ENCODE measurements at places on chromosomes 12 and 14.

DNA sequence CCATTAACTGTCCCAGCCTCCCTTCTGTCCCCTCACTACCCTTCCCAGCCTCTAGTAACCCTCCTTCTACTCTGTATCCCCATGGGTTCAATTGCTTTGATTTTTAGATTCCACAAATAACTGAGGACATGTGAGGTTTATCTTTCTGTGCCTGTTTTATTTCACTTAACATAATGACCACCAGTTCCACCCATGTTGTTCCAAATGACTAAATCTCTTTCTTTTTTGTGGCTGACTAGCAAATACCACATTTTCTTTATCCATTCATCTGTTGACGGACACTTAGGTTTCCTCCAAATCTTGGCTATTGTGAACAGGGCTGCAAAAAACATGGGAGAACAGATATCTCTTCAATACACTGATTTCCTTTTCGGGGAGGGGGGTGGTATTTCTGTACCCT is 65.7 kb downstream of the PRKD1 start:
- no peaks in the 10 kb centered on the region for H3K36me3 ChIP-seq

- no peaks in the 10 kb centered on the region for H3K36me3 ChIP-seq
- H3K4me3 ChIP-seq = no peak overlapping the region
- H3K27me3 ChIP-seq = no peaks in the 10 kb centered on the region
These were observed 6.8 kb downstream of the MAP1LC3B2 start for GRCh38 chr12:116565963-116566362.

GRCh38 chr12:54956818-54957641 is 27.5 kb downstream of the TESPA1 start:
- H3K36me3 ChIP-seq = no peaks in the 10 kb centered on the region
- no peak overlapping the region for H3K4me3 ChIP-seq
- H3K4me1 ChIP-seq = no peaks in the 10 kb centered on the region

DNA sequence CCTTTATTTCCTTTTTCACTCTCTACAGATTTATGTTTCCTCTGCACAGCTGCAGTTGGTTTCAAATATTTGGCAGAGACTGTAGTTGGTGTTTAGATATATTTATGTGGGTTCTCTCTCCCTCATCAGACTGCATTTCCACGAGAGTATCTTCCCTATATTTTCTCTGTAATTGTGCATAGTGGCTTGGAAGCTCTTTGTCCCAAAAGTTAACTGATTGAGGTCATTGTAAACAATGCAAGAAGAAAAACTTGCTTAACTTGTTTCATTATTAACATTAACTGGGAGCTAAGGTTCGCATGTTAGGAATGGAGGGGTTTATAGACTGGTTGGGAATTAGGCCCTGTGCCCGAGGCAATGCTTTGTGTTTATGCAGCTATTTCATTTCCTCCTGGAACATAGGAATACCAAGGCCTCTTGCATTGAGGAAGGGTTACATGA is 216.9 kb upstream of the HMGA2 start:
- no peaks in the 10 kb centered on the region for H3K27me3 ChIP-seq
- H3K36me3 ChIP-seq = no peaks in the 10 kb centered on the region
- no peak overlapping the region for H3K27ac ChIP-seq
- H3K4me3 ChIP-seq = no peak overlapping the region
- no peaks in the 10 kb centered on the region for H3K4me1 ChIP-seq

GRCh38 chr12:25695574-25695973 is 142.5 kb upstream of the LMNTD1 start:
- no peak overlapping the region for H3K4me3 ChIP-seq
- no peak overlapping the region for H3K27ac ChIP-seq
- H3K36me3 ChIP-seq = no peaks in the 10 kb centered on the region
- no peaks in the 10 kb centered on the region for H3K4me1 ChIP-seq

DNA sequence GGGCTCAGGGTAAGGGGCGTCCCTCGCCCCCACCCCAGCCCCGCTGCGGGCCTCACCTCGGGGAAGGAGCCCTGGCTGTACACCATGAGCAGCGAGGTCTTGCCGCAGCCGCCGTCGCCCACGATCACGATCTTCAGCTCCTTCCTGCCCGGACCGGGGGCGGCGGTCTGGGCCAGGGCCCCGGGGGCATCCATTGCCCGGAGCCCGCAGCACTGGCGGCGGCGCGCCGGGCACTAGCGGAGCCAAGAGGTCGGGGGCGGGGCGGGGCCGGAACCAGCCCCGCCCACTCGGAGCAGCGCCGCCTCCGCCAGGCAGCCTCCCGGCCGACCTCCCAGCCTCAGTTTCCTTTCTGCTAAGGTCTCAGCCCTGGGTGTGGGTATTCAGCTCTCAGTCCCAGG is at the start of gene RHOF:
Gene RHOF (minus strand): TSS at position 249 of the 398 bp plus-strand sequence. CDS start 55 bp downstream, at position 194.
- peaks cover 62% of the 10 kb centered on the region for H3K4me1 ChIP-seq
- H3K4me3 ChIP-seq = peak within 1 kb of the TSS; percentile 54
- H3K27ac ChIP-seq = peak within 1 kb of the TSS; percentile 100
- no peaks in the 10 kb centered on the region for H3K27me3 ChIP-seq
- no peak for DNase-seq
- H3K36me3 ChIP-seq = peaks cover 9% of the 10 kb centered on the region

- no peaks in the 10 kb centered on the region for H3K36me3 ChIP-seq
- H3K4me1 ChIP-seq = peaks cover 30% of the 10 kb centered on the region
- no peak overlapping the region for H3K4me3 ChIP-seq
- DNase-seq = no peak
- H3K27ac ChIP-seq = peak overlapping the region; percentile 60
These were observed 241.4 kb downstream of the BMP4 start for GRCh38 chr14:53715193-53715721.

DNA sequence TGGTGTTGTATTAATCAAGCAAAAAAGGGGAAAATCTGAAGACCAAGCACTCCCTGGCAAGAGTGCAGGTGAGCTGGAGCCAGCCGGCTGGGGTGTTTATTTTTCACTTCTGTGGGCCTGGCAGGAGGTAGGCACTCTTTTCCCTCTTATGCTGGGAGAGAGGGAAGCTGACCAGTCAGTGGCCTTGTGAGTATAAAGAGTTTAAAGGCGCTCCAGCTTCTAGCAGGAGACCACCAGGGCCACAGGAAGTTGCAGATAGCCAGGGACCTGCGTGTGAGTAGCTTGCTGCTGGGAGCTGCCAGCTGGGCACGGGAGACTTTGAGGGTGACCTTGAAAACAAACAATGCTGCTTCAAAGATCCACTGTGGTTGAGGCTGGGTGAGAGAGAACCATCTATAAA is 217.4 kb upstream of the PWP1 start:
- DNase-seq = no peak
- no peaks in the 10 kb centered on the region for H3K27me3 ChIP-seq
- H3K4me3 ChIP-seq = no peak overlapping the region
- H3K27ac ChIP-seq = no peak overlapping the region
- H3K36me3 ChIP-seq = no peaks in the 10 kb centered on the region

DNA sequence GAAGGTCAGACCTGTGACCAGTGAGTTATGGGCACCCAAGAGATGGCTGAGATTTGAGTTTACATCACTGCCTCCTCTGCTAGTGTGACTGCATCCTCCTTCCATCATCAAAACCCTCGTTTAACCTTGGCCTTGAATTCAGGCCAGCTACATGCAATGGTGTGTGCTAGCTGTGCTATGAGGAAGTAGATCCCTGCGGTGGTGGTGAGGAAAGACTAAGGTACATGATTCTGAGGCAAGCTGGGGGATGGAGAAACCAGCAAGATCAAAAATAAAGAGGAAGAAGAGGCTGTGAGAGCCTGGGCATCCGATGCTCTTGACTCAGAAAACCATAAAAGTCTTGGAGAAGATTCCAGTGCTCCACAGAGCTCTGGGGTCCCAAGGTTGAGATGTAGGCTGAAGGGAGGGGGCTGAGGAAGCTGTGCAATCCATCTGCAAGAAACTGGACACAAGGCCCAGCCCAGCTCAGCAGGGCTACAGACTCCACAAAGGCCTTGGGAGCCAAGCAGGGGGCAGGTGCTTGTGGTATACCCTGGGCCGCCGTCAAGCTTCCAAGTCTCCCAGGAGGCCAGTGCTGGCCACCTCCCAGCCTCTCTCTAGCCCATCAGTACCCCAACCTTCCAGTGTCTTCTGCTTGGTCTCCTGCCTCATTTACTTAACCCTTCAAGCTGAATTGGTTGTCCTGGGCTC is 774.8 kb downstream of the VRK1 start:
- no peaks in the 10 kb centered on the region for H3K27me3 ChIP-seq
- H3K36me3 ChIP-seq = no peaks in the 10 kb centered on the region
- no peak overlapping the region for H3K27ac ChIP-seq
- no peaks in the 10 kb centered on the region for H3K4me1 ChIP-seq
- DNase-seq = no peak
- no peak overlapping the region for H3K4me3 ChIP-seq
